ENCODE measurements at places on chromosomes 4 and X.

- DNase-seq, result no peak
These were observed at the start of gene SMIM43 for GRCh38 chr4:121764702-121765367. TSS of gene SMIM43 (minus strand) at chr4:121765164. CDS start at chr4:121765105, 59 bp downstream.

DNA sequence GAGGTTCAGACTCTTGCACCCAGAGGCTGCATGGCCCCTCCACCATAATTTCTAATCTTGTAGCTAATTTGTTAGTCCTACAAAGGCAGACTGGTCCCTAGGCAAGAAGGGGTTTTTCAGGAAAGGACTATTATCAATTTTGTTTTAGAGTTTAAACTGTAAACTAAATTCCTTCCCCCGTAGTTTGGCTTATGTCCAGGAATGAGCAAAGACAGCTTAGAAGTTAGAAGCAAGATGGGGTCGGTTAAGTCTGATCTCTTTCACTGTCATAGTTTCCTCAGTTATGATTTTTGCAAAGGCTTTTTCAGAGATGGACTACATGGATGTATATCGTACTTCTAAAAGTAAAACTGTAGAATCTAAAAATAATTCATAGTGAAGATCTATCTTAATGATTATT is 258.1 kb upstream of the IL1RAPL1 start:
- no peak for DNase-seq

DNA sequence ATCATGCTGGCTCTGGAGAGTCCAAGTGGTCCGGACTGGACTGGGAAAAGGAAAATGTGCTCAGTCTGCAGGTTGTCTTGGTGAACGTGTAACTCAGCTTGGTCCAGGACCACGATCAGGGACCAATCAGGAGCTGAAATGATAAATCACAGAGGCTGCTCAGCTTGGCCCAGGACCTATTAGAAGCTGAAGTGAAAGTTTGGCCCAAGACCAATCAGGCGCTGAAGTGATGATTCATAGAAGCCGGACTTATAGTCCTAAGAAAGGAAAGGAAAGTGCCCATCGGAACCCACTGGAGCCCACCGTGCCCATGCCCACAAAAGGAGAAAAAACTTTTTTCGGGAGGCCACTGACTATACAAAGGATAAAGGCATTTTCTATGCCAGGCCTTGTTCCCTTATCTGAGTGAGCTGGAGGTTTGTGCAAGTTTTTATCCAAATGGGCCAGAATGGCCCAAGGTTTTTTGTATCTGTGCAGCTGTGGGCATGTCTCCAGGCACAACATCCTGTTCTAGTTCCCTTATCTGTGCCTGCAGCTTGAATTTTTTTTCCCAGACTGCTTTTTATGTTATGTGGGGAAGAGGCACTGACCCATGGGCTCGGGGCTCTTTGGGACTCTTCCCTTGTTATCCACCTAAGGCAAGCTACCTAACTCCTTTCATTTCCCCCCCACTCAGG is 194.4 kb downstream of the FAM133A start:
- no peak for DNase-seq

GRCh38 chr4:121050300-121050699 is 22.0 kb downstream of the NDNF start:
- no peak for DNase-seq

DNA sequence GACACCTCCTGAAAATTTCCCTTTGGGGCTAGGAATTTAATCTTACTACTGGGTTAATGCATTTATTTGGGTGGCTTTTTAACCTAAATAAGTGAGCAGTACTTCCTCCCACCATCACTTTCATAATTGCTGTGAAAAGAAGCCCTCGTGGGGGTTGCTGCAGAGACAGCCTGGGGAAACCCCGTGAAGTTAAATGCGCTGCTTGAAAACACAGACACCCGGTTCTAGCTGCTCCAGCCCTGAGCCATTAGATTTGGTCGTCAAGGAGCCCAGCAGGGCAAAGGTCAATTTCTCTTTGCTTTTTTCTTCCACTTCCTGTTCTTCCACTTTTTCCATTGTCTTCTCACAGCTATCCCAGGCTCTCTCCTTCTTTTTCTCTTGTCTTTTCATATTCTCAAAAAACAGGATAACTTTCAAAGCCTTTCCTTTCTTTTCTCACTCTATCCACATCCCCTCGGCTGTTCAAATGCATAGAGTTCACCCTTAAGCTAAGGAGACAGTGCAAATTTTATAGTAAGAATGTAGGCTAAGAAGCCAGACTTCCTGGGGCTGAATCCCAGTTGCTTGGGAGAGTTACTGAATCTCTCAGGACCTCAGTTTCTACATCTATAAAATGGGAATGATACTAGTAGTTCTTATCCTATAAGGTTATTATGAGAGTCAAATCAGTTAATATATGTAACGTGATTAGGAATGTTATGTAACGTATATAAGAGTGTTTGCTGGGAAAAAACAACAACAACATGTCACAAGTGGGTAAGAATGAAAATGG is 91.5 kb upstream of the ZNF827 start:
- peak; percentile 89 for DNase-seq

DNA sequence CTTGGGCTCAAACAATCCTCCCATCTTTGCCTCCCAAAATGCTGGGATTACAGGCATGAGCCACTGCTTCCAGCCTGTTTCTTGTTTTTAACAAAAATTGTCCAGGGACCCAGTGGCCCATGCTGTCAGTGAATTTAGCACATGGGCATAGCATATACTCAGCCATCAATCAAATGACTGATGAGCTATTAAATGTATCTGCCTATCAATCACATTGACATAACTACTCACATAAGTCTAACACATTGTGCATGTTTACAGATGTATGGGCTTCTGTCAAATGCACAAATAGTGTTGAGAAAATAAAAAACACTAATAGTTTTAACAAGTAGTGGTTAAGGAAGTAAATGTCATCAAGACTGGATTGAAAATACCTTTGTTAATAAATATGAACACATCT is 249.4 kb downstream of the COX18 start:
- no peak for DNase-seq

DNA sequence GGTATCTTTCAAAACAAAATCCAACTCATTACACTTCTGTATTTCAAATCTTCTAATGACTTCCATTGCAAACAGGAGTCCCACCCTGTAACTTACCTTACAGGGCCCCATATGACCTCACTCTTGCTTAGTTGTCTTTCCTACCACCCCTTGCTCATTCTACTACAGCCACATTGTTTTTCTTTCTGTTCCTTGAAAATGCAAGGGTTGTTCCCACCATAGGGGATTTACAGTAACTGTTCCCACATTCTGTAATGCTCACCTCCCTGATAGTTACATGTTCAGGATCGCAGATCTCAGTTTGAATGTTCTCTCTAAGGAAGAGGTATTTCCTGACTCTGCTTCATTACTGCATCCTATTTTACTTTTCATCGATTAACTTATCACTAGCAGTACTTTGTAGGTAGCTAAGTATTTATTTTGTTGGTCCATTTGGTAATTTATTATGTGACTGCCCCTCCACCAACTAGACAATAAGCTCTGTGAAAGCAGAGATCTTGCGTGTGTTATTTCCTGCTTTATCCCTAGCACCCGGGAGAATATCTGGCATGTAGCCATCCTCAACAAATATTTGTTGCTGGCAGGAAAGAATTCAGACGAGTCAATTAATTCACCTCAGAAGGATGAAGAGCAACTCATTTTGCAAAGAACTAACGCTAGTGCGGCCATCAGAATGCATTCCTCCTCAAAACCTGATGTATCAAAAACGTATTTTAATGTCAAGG is 21.4 kb downstream of the MAOB start:
- no peak for DNase-seq

DNA sequence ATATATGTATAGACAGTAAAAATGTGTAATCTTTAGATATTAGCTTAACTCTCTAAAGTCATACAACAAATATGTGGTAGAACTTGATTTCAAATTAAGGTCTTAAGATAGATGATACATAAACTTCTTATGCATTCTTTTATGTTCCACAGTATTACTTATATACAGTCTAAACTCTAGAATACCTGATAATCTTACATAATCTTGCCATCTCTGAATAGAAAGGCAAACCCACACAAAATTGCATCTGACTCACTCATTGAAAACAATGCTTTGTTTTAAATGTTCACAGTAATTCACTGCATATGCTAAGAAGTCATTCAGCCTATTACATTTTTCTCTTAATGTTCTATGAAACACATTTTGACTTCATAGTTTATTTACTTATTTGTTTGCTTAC is 10.1 kb downstream of the SULT1B1 start:
- DNase-seq, result no peak

- no peak for DNase-seq
These were observed 38.8 kb upstream of the ARMCX5 start for GRCh38 chrX:102560423-102561068.

GRCh38 chr4:53507671-53508286 is 83.5 kb downstream of the LNX1 start:
- peak; percentile 3 for DNase-seq

DNA sequence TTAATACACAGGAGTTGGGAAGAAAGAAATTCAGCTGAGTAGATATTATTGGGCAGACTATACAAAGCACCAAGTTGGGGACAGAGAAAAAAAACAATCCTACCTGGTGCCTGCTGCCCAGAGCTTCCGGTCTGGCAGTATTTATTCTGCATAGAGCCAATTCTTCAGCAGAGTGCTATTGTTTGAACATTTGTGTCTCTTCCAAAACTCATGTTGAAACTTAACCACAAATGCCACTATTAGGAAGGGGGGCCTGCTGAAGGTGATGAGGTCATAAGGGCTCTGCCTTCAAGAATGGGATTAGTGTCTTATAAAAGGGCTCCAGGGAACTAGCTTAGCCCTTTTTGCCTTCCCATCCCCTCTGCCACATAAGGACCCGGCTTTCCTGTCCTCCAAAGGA is 136.2 kb downstream of the EVC2 start:
- no peak for DNase-seq

- no peak for DNase-seq
These were observed 74.1 kb upstream of the TMEM164 start for GRCh38 chrX:109928596-109929335.

Measured in GM12865 (cell line).